ENCODE measurements at places on chromosomes 1 and 21.

- no peak for DNase-seq
These were observed 13.4 kb downstream of the L1TD1 start for GRCh38 chr1:62208087-62208486.

GRCh38 chr1:205934788-205935187 is 8.5 kb downstream of the SLC26A9 start:
- DNase-seq = no peak

DNA sequence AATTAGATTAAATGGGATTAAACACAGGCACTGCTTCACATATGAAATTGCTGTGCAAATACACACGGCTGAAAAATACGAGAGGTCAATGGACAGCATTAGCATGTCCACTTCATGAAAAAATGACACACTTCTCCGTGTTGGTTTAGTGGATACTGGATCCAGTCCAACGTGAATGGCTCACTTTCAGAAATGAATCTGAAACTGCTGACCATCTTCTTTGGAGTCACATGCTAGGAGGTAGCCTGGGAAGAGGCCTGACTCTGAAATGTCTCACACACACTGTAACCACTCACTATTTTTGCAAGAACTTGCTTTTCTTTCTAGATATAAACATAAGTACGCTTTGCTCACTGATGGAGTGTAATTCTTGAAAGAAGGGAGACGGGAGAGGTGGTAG is 127.3 kb downstream of the HLCS start:
- DNase-seq = no peak

GRCh38 chr21:39349211-39350093 is 564 bp upstream of the HMGN1 start:
- DNase-seq = peak; percentile 96

GRCh38 chr1:228354390-228355320 is 52.0 kb downstream of the TRIM11 start:
- DNase-seq = no peak

DNA sequence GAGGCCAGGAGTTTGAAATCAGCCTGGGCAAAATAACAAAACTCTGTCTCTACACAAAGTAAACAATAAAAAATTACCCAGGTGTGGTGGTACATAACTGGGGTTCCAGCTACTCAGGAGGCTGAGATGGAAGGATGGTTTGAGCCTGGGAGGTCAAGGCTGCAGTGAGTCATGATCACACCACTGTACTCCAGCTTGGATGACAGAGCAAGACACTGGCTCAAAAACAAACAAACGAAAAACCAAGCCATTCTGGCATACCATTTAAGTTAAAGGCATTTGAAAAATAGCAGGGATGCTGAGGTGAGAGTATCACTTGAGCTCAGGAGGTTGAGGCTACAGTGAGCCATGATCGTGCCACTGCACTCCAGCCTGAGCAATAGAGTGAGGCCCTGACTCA is 5.3 kb upstream of the ALDH9A1 start:
- DNase-seq = no peak

DNA sequence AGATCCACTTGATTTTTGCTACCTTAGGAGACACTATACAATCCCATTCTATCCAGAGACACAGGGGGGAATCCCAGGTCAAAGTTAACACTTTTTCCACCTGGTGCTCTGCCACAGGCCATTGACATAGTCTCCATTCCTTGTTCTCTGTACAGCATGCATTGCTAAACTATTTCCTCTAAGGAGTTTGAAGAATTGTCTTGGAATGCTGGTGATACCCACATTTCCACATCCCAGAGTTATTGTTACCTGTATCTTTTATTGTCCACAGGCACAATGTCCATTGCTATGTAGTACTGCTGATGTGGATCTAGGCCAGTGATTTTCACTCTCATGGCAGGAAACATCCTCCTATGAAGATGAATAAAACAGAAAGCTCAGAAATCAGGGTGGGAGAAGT is 61.9 kb downstream of the TBX15 start:
- no peak for DNase-seq

DNA sequence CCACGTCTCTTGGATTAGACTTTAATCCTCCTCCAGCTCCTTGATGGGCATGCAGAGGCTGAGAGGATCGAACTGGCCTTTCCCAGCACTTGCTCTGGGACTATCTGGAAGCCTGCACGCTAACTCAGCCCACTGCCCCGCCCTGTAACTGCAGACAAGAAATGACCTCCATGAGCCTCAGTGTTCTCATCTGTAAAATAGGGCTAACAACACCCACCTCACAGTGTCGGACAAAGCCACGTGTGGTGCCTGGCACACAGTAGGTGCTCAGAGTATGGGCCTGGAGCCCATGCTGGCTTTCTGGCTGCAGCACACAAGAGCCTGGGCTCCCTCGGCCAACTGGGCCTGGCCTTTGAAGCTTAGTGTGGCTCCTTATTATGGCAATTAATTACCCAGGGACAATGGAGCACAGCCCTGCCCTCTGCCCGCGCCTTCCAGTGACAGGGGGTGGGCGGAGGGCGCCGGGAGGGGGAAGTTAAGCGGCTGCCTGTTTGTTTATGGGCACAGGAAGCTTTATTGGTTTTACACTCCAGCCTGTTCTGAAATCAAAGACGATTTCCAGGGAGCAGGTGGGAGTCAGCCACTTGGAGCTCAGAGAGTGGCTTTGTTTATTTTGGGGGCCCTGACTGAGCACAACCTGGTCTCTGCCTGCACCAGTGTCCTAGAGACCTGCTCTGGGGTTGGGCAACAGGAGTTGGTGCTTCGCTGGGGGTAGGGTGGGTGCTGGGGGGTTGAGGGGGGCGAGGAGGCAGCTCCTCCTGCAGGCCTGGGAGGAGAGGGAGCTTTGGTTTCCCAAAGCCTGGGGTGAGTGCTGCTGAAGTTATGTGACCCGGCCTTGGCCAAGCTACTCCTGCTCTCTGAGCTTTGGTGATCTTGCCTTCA is 31.0 kb downstream of the PAX7 start:
- no peak for DNase-seq

DNA sequence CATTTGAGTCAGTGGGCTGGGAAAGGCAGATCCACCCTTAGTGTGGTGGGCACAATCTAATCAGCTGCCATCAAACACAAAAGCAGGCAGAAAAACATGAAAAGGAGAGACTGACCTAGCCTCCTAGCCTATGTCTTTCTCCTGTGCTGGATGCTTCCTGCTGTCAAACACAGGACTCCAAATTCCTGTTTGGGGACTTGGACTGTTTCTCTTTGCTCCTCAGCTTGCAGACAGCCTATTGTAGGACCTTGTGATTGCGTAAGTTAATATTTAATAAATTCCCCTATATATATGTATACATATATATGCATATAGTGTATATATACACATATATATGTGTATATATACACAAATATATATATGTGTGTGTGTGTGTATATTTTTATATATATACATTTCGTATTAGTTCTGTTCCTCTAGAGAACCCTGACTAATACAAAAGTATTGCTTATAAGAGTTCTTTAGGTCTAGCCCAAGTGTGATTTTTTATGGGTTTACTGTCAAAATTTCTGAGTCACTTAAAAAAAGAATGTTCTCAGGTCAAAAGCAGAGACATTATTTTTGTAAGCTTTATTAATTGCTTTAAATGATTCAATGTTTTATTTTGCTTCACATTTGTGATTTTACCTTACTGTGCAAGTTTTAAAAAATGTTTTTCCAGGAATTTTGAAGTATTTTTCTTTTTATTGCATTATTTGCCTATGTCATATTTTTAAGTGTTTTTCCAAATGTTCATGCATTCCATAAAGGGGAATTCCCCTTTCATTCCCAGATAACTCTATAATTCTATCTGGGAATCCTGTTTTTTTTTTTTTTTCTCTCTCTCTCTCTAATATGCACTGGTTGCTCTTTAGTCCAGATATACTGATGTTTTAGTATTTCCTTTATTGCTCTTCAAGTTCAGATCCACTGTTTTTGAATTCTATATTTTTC is 92.1 kb upstream of the ADAMTS5 start:
- DNase-seq = no peak

DNA sequence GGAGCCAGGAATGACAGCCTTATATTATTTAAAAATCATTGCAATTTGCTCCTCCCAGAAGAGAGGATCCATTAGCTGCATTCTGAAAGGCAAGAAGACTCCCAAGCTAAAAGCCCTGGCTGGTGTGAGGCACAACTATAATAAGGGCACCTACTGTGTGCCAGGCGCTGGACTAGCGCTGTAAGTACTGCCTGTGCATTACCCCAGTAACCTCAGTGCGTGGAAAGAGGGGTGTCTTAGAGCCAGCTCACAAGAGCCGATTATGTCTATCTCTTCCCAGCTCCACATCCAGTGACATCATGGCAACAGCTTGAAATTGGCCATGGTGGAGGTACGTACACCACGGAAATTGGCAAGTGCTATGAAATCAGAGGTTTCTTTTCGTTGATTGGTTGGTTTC is 141.7 kb upstream of the IRF2BP2 start:
- no peak for DNase-seq

GRCh38 chr1:220768126-220768601 is 18.5 kb upstream of the MTARC1 start:
- DNase-seq = no peak

GRCh38 chr1:220962031-220962751 is 82.9 kb downstream of the HLX start:
- DNase-seq = no peak

DNA sequence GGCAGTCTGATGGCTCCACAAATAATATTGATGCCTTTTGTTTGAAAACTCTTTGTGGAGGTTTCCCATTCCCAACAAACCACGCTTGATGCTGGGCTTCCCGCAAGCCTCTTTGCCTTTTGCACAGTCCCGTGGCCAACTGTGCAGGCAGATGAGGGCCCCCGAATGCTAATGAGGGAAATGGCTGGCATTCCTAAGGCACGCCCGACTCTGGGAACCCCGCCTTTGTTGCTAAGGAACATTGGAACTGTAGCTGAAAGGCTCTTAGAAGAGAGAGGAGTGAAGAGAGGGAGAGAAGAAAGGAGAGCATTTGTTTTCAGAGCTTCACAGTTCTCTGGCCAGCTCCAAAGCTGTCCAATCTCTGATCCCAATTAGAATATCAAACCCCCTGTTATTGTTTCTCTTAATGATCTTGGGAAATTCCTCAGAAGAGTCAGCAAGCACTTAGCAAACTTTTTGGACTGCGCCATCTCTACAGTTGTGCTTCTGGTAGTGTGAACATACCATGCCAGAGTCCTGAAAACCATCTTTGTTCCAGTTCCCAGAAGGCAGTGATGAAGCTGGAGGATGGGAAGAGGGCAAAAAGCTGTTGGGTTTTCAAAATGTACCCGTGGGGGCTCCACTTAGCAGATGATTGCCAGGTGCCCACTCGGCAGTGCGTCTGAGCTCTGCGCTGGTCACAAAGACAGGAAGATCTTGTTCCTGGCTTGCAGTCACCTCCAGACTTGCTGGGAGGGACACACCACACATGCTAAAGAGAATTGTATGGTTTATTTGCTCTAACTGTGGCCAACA is 60.1 kb upstream of the CYP2J2 start:
- DNase-seq = no peak

DNA sequence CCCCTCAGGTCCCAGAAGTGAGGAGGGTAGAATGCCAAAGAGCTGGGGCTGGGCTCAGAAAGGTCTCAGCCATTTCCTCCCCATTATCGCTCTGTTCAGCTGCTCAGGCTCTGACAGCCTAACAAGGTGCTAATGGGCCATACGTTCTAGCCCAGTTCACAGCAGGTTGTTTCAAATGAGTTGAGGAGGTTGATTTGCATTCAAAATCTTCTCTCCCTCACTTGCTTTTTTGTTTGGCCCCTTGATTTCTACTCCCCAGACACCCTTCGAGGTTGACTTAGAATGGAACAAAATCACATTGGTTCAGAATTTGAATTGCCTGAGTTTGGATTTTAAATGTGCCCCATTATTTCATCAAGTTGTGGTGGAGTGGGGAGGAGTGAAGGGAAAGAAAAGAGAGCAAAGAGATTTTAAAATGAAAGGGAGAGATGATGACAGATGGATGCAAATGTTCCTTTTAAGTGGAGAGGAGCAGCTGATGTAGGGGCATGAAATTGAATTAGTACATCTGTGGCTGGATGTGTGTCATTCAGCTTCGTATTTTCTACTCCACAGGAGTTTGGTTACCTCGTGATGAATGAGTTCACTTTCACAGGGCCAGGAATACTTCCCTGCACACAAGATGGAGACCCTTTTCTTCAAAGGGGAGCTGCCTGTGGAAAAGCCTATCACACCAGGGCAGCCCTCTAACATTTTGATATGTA is 425.8 kb upstream of the CAMK1G start:
- no peak for DNase-seq

- no peak for DNase-seq
These were observed 19.4 kb downstream of the PLA2G2F start for GRCh38 chr1:20158358-20159070.

GRCh38 chr1:213242883-213243282 is 191.8 kb downstream of the RPS6KC1 start:
- DNase-seq = no peak

DNA sequence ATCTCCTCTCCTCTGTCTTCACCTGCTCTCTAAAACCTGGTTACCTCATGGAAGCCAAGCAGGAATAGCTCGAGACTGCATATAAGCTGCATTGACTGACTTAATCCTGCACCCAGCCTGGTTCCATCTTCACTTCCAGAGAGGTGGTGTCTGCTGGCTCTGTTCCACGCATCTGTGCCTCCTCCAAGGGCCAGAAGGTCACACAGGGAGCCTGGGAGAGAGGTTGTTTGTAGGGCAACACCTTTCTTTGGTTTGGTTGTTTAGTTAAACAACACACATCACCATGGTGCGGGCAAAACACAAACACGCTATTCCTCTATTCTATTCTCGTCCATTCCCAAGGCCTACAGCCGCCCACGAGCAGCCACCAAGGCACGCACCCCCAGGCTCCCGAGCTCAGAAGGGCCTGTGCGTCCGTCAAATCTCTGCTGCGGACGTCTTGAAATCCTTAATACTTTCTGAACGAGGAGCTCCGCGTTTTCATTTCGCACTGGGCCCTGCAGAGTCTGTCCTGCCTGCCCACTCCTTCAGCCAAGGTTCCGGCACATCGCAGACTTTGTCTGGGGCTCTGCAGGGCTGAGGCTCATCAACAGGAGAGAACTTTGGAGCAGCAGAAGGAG is 116.2 kb downstream of the RIPK4 start:
- DNase-seq = no peak

DNA sequence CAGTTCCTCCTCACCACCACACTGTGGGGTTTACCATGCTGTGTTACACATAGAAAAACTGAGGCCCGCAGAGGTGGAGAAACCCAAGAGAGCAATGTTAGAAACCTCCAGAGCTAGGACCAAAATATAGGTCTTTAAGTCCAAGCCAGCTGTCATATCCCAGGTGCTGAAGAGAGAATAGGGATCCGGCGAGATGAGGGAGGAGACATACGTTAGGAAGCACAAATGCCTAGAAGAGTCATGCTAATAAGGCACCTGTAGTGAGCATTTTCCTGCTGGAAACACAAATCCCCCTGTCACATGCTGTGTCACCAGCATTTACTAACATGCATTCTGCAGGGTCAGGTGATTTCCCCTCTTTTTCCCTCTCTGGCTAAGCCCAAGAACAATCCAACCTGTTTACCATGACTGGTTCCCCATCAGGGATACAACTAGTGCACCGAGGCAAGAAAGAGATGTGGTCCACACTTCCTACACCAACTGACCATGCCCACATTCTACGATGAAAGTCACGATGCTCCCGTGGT is 168.6 kb upstream of the CAMK1G start:
- DNase-seq = no peak

GRCh38 chr1:2777424-2778219 is 23.9 kb downstream of the TTC34 start:
- no peak for DNase-seq

GRCh38 chr1:20666804-20667203 is 5.6 kb upstream of the DDOST start:
- no peak for DNase-seq

- no peak for DNase-seq
These were observed 77.0 kb upstream of the CXADR start for GRCh38 chr21:17435565-17436543.

- no peak for DNase-seq
These were observed 8.3 kb downstream of the TSACC start for GRCh38 chr1:156346636-156347035.

- DNase-seq = no peak
These were observed 141.1 kb upstream of the IRF2BP2 start for GRCh38 chr1:234750922-234751627.
